ENCODE measurements at places on chromosomes 13 and 19. TPM values are rescaled to one million over a fixed set of nuclear protein-coding genes. Genes with fewer than 3 reads are reported as not detected.

Gene SLC7A10
- total RNA-seq = 25.8 TPM

GRCh38 chr13:30418075-30418716, 4.1 kb upstream of the UBE2L5 start:
- H3K36me3 ChIP-seq = no peaks in the 10 kb centered on the region
- no peak for DNase-seq
- no peak overlapping the region for H3K4me3 ChIP-seq
- H3K27me3 ChIP-seq = no peaks in the 10 kb centered on the region
- no peaks in the 10 kb centered on the region for H3K4me1 ChIP-seq

DNA sequence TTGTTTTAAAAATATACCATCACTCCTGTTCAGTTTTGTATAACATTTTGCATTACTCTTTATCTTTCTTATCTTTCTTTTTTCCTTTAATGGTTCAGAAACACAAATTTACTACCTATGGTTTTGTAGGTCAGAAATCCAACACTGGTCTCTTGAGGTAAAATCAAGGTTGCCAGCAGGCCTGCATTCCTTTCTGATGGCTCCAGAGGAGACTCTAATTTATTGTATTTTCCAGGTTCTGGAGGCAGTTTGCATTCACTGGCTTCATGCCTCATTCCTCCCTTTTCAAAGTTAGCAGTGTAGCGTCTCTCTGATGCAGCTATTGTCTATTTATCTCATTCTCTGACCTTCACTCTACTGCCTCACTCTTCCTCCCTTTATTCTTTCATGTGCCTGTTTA, 767.4 kb downstream of the SLITRK6 start:
- H3K36me3 ChIP-seq = no peaks in the 10 kb centered on the region
- H3K4me1 ChIP-seq = no peaks in the 10 kb centered on the region
- H3K27ac ChIP-seq = no peak overlapping the region
- H3K4me3 ChIP-seq = no peak overlapping the region
- no peak for DNase-seq

- H3K27ac ChIP-seq = no peak overlapping the region
- H3K27me3 ChIP-seq = no peaks in the 10 kb centered on the region
- H3K4me1 ChIP-seq = no peaks in the 10 kb centered on the region
- H3K4me3 ChIP-seq = no peak overlapping the region
- H3K36me3 ChIP-seq = no peaks in the 10 kb centered on the region
These were observed 58.7 kb upstream of the ALOX5AP start for GRCh38 chr13:30676672-30677071.

DNA sequence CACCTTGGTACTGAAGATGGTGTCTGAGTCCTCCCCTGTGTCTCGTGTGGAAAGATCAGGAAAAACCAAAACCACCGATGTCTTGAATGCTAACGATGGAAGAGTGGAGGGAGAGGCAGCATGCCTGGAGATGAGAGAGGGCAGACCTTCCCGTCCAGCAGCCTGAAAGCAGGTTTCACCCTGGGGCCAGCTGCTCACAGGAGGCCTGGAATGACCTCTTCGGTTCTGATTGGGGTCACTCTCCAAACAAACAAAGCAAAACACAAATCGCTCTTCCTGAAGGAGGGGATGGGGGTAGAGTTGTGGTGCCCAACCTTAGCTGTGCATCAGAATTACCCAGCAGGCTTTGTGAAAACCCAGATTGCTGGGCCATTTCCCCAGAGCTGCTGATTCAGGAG, 142.3 kb upstream of the SOX1 start:
- H3K36me3 ChIP-seq = no peaks in the 10 kb centered on the region
- no peak overlapping the region for H3K27ac ChIP-seq
- no peaks in the 10 kb centered on the region for H3K27me3 ChIP-seq

- no peak overlapping the region for H3K27ac ChIP-seq
- DNase-seq = no peak
- no peaks in the 10 kb centered on the region for H3K4me1 ChIP-seq
- H3K27me3 ChIP-seq = no peaks in the 10 kb centered on the region
- H3K36me3 ChIP-seq = no peaks in the 10 kb centered on the region
These were observed 135.7 kb downstream of the DNAJC15 start for GRCh38 chr13:43159026-43159461.

DNA sequence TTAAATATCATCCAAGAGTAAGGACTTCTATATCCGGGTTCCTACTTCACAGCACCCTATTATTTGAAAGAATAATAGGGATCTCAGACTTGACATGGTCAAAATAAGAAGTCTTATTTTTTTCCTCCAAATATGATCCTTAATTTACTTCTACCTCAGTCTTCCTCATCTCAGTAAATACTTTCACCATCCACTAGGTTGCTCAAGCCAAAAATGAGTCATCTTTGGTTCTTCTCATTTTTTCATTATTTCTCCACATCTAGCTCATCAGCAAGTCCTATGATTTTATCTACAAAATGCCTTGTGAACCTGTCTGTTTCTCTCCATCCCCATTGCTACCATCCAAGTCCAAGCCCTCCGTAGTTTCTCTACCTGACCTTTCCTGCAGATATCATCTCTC, 121.9 kb upstream of the GJB6 start:
- no peak overlapping the region for H3K27ac ChIP-seq
- no peak for DNase-seq
- H3K4me3 ChIP-seq = no peak overlapping the region

DNA sequence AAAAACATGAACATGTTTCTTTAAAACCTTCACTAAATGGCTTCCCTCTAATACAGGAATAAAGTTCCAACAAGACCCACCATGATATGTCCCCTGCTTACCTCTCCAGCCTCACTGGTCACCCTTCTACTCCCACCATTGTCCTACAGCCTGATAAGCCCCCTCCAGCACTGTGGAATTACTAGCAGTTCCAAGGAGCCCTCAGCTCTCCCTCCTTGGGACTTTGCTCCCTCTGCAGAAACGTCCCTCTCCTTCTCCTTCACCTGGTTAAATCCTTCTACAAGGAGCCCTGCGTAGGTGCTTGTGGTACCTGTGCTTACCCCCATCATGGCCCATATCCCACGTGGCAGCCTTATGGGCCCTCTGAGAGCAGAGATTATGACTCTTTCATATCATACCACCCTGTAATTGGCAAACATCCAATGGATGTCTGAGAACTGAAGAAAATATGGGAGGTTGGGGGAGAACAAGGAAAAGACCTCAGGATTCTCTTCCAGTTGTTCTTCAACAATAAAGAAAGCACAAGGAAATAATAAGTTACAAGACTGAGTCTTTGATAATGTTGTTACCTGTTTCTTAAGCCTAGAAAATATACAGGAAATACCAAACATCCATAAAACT, 26.1 kb upstream of the DOCK9 start:
- H3K27ac ChIP-seq = no peak overlapping the region
- DNase-seq = no peak
- no peaks in the 10 kb centered on the region for H3K27me3 ChIP-seq
- H3K4me1 ChIP-seq = peaks cover 16% of the 10 kb centered on the region

DNA sequence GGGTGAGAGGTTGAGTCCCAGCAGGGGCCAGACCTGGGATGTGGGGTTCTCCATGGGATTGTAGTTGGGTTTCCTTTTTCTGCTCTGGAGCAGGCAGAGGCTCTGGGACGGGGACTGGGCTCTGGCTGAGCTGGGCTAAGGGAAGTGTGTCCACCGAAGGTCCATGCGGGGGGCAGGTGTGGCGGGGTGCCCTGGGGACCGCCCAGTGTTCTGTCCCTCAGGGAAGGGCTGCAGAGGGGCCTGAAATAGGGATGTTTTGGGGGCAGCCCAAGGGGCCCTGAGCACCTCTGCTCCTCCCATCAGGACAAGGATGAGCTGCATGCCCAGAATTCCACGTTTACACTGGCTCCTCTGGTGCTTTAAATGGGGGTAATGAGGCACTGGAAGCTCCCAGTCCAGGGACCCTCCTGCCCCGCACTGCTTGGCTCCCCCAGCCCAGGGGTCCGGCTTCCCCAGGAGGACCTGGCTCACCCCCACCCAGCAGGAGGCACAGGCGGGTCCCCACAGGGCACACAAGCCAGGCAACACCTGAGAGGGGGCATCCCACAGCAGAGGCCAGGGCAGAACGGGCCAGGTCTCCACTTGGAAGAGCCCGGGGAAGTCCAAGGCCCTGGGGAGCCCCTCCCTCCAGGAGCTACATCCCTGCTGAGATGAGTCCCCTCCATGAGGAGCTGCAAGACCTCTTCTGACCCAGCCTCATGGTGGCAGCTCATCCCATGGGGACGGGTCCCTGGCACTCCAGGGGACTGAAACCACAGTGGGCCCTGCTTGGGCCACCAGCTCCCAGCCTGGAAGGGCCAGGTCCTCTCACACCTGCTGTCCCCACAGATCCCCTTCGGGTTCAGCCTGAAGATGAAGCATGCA, 14.7 kb upstream of the ZNF14 start:
- no peak for DNase-seq
- H3K27ac ChIP-seq = no peak overlapping the region
- H3K4me3 ChIP-seq = no peak overlapping the region
- no peaks in the 10 kb centered on the region for H3K36me3 ChIP-seq
- no peaks in the 10 kb centered on the region for H3K27me3 ChIP-seq

DNA sequence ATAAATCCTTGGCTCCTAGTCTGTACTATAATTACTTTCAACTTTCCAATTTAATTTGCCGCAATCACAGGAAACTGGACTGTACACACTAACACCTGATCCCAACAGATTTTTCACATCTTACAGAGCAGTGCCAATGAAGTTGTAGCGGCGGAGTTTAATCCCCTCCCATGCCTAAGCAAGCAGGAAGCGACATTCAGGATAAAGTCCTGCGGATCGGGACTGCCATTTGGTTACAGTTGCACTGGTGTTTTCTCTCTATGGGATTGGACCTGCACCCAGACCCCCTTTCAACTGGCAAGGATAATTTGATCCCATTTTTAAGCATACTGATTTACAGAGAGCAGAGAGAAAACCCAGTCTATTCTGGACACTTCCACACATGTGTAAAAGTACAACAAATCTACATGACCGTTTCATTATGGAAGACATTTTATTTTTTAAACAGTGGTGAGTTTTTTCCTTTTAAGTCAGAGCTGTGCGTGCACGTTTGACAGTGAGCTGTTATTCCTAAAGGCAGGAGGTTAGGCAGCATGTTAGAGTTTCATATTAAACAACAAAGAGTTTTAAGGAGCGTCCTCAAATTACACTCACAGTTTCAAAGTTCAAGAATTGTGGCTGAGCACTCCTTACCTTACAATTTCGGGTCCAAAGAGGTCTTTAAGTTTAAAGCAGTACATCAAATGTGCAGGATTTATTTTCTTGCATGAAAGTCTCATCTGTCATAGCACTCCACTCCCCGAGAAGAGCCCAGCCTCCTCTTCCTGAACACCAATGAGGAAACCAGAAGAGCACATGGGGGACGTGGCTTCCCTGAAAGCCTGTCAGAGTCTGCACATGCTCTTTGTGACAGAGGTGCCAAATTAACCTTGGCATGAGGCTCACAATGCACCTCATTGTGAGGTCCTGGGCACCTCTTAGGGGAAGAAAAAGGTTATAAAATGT, 141.6 kb upstream of the RFC3 start:
- no peaks in the 10 kb centered on the region for H3K4me1 ChIP-seq
- peak overlapping the region; percentile 35 for H3K4me3 ChIP-seq
- H3K27ac ChIP-seq = peak overlapping the region; percentile 35
- H3K27me3 ChIP-seq = no peaks in the 10 kb centered on the region

DNA sequence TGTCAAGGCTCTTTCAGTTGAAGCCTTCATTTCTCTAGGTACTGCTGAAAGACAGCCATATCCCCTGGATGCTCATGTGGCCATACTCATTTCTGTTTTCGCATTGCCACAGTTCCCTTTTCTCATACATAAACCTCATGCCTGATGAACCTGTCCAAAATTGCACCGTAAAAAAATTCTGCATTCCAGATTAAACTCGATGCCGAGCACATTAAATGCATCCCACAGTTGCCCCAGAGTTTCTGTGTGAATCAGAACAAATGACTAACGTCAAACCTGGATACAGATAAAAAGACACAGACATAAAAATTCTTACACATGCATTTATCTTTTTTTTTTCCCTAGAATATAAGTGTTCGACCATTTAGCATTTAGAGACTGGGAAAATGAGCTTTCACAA, 288.2 kb downstream of the COG6 start:
- no peak overlapping the region for H3K27ac ChIP-seq
- no peak overlapping the region for H3K4me3 ChIP-seq
- no peak for DNase-seq

Gene GPR12
- under 0.01 TPM for total RNA-seq

Gene CAPNS1
- total RNA-seq = 235 TPM

DNA sequence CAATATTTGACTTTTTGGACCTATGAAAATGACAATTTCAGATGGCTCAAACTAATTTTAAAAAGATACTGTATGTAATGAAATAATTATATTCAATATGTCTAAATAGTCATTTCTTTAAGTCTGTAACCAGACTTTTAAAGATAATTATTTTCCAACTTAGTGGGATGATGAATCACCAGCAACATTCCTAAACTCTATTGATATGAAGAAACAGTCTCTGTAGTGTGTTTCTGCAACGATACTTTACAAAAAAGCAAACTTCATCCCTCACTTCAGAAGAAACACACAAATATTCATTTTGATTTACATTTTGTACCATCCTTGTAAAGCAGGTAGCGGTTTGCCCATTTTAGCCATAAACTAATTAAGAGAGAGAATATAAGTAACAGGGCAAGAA, 417.4 kb downstream of the EFNB2 start:
- H3K4me1 ChIP-seq = no peaks in the 10 kb centered on the region
- DNase-seq = no peak
- no peak overlapping the region for H3K4me3 ChIP-seq
- H3K36me3 ChIP-seq = no peaks in the 10 kb centered on the region

DNA sequence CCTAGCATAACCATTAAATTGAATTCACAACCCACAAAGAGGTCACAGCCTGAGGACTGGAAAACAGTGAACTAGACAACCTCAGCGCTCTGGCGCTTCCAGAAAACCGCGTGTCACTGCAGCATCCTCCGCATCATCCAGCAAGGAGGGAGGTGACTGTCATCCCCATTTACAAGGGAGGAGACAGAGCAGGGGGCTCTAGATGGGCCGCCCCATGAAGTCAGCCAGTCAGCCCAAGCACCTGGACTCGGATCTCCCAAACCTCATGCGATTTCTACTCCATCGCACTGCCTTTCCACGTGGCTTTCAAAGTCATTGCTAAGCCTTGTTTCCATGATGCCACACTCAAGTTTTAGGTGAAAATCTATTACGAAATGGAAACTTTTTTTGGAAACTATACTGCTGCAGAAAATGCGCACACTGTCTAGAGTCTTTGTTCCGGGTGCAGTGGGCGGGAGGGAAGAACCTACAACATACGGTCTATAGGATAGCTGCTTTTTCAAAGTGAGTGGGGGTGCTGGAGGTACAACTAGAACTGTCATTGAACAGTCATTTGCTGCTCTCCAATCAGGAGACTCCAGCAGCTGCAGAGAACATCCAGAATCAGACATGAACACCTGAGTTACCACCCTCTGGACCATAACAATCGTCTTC, 2.8 kb downstream of the AP3D1 start:
- H3K4me1 ChIP-seq = no peaks in the 10 kb centered on the region
- DNase-seq = no peak
- H3K27ac ChIP-seq = no peak overlapping the region

DNA sequence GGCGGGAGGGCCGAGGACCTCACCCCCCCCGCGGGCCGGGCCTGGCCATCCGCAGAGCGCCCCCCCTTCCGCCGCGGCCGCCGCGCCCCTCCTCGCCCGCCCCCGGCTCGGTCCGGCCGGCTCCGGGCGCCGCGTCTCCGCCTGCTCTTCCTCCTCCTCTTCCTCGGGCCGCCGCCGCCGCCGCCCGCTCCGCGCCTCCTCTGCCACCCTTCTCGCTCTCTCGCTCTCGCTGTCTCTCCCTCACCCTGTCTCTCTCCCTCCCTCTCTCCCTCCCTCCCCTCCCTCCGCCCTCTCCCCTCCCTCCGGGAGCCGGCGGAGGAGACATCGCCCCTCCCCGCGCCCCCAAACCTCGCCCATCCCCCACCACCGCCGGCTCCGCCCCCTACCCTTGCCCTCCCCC, at the start of gene SHANK1:
Gene SHANK1, minus strand, starts transcription at position 237 of the 400 bp plus-strand sequence. CDS start 2,883 bp downstream, outside the sequence.
- H3K36me3 ChIP-seq = no peaks in the 10 kb centered on the region
- no peaks in the 10 kb centered on the region for H3K27me3 ChIP-seq
- no peak for DNase-seq
- peak within 1 kb of the TSS; percentile 11 for H3K4me3 ChIP-seq

Gene ZNF540
- total RNA-seq = 7.9 TPM

Gene NTN5
- total RNA-seq = 2.2 TPM
